ENCODE measurements at places on chromosomes 2 and 18. TPM values are rescaled to one million over a fixed set of nuclear protein-coding genes. Genes with fewer than 3 reads are reported as not detected.

OSR1 gene
- total RNA-seq = 18.7 TPM

IL36G gene
- not detected for total RNA-seq

C2orf81 gene
- 1.3 TPM for total RNA-seq

FAM161A gene
- 4.0 TPM for total RNA-seq

SERPINB5 gene
- 12.6 TPM for total RNA-seq

SNED1 gene
- total RNA-seq = 35.2 TPM

BOLL gene
- 0.29 TPM for total RNA-seq

SERPINB13 gene
- not detected for total RNA-seq

DNA sequence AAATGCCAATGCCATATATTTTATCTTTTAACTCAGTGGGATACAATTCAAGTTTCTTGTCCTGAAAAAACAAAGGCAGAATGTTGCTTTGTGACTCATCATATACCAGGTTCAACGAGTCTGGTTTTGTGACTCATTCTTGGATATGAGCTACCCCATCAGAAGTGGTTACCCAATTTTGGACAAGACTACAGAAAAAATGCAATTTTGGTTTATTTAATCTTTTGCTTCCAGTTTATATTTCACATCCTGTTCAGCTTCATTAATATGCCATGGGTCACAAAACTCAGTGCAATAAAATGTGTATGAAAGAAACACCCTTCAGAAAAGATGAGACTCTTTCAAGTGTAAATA, 25.0 kb downstream of the FN1 start:
- H3K4me1 ChIP-seq = no peaks in the 10 kb centered on the region
- no peak overlapping the region for H3K27ac ChIP-seq
- H3K36me3 ChIP-seq = no peaks in the 10 kb centered on the region
- H3K4me3 ChIP-seq = no peak overlapping the region

DNA sequence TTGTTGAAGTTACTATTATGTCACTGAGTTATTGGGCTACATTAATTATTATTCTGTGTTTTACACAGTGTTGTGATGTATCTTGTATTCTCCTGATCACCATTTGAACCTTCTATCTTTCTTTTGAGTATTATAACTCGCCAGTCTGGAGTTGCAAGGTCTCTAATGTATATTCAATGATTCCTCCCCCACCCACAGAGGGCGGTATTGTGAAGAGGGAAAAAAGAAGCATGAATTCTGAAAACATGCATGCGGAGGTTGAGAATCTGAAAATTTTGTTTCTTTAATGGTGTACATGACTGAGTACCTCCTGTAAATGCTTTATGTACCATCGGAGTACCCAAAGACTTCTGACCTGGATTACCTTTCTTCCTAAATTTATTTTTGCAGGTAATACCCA, 266.6 kb downstream of the NR4A2 start:
- no peak overlapping the region for H3K4me3 ChIP-seq
- H3K27me3 ChIP-seq = no peaks in the 10 kb centered on the region
- H3K27ac ChIP-seq = no peak overlapping the region
- H3K4me1 ChIP-seq = no peaks in the 10 kb centered on the region

- peaks cover 5% of the 10 kb centered on the region for H3K4me1 ChIP-seq
- no peaks in the 10 kb centered on the region for H3K27me3 ChIP-seq
- H3K4me3 ChIP-seq = no peak overlapping the region
- no peak for DNase-seq
- H3K36me3 ChIP-seq = no peaks in the 10 kb centered on the region
These were observed 31.8 kb downstream of the RNU4ATAC start for GRCh38 chr2:121562269-121563176.

DNA sequence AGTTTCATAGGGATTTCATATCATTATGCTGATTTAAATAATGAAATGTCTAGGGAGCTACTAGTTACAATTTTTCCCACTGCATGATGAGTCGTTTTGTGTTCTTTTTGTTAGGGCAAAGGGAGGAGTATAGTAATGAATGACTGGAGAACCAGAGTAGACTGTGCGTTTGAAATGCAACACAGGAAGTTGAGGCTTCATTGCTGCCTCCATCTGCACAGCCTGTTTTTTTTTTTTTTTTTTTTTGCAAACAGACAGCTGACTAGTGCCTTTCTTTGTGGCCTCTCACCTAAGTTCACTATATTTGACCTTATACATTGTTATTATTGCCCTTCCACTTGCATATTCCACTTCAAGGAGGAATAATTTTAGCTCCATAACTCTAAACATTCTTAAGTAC, 286.7 kb upstream of the LRRTM1 start:
- H3K36me3 ChIP-seq = no peaks in the 10 kb centered on the region
- H3K27me3 ChIP-seq = no peaks in the 10 kb centered on the region
- H3K4me1 ChIP-seq = no peaks in the 10 kb centered on the region
- no peak overlapping the region for H3K27ac ChIP-seq
- DNase-seq = no peak

GRCh38 chr2:15142069-15142689, 419.0 kb downstream of the NBAS start:
- no peak for DNase-seq
- no peak overlapping the region for H3K27ac ChIP-seq
- no peak overlapping the region for H3K4me3 ChIP-seq
- no peaks in the 10 kb centered on the region for H3K4me1 ChIP-seq
- no peaks in the 10 kb centered on the region for H3K27me3 ChIP-seq

GRCh38 chr2:168757223-168757622, 45.2 kb upstream of the NOSTRIN start:
- H3K4me3 ChIP-seq = no peak overlapping the region
- H3K4me1 ChIP-seq = no peaks in the 10 kb centered on the region
- no peak for DNase-seq
- H3K27ac ChIP-seq = no peak overlapping the region
- H3K36me3 ChIP-seq = no peaks in the 10 kb centered on the region
- no peaks in the 10 kb centered on the region for H3K27me3 ChIP-seq

DNA sequence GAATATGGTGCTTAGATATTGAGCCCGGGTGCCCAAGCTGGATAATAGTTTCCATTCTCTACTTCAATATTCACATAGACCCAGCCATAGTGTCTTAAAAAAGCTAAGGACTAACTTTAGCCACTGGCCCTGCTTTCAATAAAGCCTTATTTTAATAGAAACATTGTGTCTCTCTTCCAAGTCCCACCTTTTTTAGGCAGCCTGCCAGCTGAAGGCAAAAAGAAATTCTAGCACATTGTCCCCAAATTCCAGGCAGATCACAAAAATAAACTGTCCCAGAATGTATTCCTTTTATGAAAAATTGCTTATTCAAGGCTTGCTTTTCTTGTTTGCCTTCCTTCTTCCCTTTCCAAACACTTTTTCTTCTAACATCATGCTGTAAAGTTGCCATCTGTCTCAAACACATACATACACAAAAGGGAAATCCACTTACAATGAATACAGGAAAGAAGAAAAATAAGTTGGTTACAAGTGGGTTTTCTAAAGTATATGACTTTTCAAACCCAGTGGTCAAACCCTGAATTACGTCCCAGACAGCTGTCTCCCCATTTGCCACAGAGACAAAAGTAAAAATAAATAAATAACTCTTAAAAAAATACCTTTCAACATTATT, 778.5 kb downstream of the BCL11A start:
- DNase-seq = no peak
- no peaks in the 10 kb centered on the region for H3K4me1 ChIP-seq
- no peak overlapping the region for H3K4me3 ChIP-seq
- H3K27me3 ChIP-seq = no peaks in the 10 kb centered on the region
- no peaks in the 10 kb centered on the region for H3K36me3 ChIP-seq

GRCh38 chr2:51581636-51582267, 549.8 kb upstream of the NRXN1 start:
- H3K27me3 ChIP-seq = no peaks in the 10 kb centered on the region
- H3K4me3 ChIP-seq = no peak overlapping the region
- no peak overlapping the region for H3K27ac ChIP-seq
- no peaks in the 10 kb centered on the region for H3K36me3 ChIP-seq
- no peak for DNase-seq

- peaks cover 11% of the 10 kb centered on the region for H3K36me3 ChIP-seq
- H3K27me3 ChIP-seq = no peaks in the 10 kb centered on the region
- no peak overlapping the region for H3K27ac ChIP-seq
- DNase-seq = no peak
- H3K4me1 ChIP-seq = no peaks in the 10 kb centered on the region
These were observed 22.6 kb upstream of the USP34 start for GRCh38 chr2:61493523-61493942.
